ENCODE measurements at places on chromosomes 5 and 9. TPM values are rescaled to one million over a fixed set of nuclear protein-coding genes. Genes with fewer than 3 reads are reported as not detected.

Gene WNK2
- 0.22 TPM for total RNA-seq

DNA sequence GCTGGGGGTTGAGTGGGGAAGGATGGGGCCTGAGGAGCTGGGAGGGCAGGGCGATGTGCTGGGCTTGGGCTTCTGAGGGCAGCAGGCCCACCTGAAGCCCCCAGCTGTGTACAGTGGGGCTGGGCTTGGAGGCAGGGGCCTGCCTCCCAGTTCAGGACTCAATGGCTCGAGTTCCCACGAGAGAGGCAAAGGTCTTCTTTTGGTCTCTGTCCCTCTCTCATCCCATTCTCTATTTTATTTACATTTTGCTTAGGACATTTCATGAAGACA is 180.6 kb downstream of the MACROH2A1 start:
- DNase-seq = no peak
- no peak overlapping the region for H3K27ac ChIP-seq
- H3K36me3 ChIP-seq = no peaks in the 10 kb centered on the region
- H3K4me1 ChIP-seq = no peaks in the 10 kb centered on the region
- no peak overlapping the region for H3K4me3 ChIP-seq

Gene THOC3
- 70.6 TPM for total RNA-seq

DNA sequence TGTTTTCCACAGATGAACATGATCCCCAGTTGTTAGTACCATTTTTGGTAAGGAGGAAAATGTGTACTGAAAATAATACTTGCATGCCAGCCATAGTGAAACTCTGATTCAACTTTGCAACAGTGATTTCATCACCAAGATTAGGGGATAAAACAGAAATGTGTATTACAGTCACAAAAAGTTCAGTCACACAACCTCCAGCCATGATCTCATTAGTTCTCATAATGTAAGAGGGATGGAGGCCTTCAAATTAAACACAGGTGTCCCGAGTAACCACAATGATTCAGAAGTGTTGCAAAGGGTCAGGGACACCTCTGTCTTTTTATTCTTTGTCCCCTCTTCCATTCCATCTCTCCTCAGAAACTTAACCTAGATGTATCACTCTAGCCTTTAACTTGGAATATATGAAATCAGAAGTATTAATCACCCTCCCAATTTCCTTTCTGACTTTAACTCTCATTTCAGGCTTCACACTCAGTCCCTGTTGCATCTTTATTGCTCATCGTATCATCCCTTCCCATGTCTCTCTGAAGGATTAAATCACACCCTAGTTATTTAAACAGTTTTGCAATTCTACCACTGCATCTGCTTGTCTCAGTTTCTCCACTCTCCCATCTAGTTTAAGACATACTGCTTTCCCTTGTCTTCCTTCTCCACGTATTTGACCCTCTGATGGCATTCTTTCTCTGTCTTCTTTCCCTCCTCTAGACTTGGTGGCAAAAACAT is 291.2 kb downstream of the ADAMTS6 start:
- DNase-seq = no peak
- no peaks in the 10 kb centered on the region for H3K27me3 ChIP-seq
- H3K4me3 ChIP-seq = no peak overlapping the region
- H3K27ac ChIP-seq = no peak overlapping the region

Gene KIF12
- total RNA-seq = not detected

- no peaks in the 10 kb centered on the region for H3K27me3 ChIP-seq
- H3K36me3 ChIP-seq = no peaks in the 10 kb centered on the region
- DNase-seq = no peak
- H3K4me3 ChIP-seq = no peak overlapping the region
These were observed 32.1 kb upstream of the RASGRF2 start for GRCh38 chr5:80928073-80928472.

DNA sequence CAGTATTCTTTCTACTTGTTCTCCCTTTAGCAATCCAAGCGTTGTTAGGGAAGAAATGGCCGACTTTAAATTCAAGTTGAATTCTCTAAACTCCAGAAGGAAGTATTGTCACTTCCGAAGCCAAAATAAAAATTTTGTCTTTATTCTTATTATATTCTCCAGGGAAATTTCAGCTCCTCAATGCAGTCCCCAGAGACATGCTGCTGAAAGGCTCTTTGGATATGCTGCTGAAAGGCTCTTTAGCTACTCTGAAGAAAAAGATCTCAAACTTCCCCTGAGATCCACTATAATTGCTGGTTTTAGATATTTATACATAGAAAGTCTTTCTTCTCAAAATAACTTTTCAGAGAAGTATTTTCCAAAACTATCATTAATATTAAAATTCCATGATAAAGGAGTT is 92.3 kb upstream of the PARP8 start:
- no peak for DNase-seq
- no peak overlapping the region for H3K27ac ChIP-seq
- peaks cover 6% of the 10 kb centered on the region for H3K4me1 ChIP-seq
- peak overlapping the region; percentile 42 for H3K4me3 ChIP-seq
- H3K36me3 ChIP-seq = no peaks in the 10 kb centered on the region

GRCh38 chr5:90871391-90871991 is 312.9 kb downstream of the ADGRV1 start:
- H3K36me3 ChIP-seq = no peaks in the 10 kb centered on the region
- no peak for DNase-seq
- H3K27ac ChIP-seq = no peak overlapping the region
- H3K27me3 ChIP-seq = no peaks in the 10 kb centered on the region

DNA sequence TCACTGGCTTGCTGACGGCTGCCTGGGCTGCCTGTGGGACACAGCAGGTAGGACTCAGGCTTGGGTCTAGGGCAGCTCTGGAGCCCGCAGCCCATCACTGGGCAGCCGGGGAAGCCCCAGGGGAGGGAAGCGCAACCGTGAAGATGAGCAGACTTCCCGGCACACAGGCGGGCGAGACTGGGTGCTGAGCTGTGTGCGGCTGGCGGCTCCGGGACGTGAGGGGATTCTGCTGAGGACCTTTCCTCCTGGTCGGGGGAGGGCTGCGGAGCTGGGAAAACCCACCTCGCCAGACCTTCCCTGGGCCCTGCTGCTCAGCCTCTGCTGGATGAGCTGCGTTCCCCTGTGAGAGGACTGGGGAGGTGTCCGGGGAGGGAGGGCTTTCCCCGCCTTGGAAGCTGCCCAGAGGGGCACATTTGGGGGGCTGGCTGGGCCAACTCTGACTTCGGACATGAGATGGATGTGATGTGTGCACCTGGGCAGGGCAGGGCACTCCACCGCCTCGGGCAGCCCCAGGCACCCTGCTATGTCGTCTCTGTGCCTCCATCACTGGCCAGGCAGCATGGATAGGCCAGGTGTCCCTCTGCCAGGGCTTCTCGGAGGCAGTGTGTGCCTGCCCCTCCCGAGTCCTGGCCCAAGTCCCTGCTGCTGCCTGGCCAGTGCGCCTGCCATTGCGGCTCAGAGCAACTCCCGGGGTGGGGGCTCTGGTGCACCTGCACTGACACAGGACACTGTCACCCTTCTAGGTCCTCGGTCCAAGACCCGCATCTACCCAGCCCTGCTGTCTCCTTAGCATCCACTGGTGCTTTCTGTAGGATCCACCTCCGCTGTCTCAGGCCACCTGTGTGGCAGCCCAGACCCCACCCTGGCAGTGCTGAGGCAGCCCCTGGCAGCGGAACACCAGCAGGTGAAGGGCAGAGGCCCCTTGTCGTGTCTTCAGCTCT is 66.4 kb downstream of the COL5A1 start:
- no peak overlapping the region for H3K4me3 ChIP-seq
- no peak for DNase-seq
- H3K27ac ChIP-seq = no peak overlapping the region
- H3K4me1 ChIP-seq = no peaks in the 10 kb centered on the region
- no peaks in the 10 kb centered on the region for H3K27me3 ChIP-seq

DNA sequence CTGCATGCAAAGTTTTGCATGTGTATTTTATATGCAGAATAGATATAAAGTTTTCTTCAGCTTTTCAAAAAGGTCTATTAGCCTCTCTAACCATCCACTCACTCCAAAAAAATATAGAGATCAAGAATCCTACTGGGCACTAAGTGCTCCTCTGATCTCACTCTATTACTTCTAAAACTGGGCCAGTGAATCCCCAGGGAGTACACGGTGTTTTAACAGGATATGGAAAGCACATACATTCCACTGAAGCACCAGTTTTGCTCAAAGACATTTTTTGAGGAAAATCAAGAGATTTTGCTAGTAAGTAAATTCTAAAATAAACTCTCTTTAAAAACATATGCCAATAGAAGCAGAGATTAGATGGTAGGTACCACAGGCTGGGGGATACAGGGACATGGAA is 95.2 kb downstream of the DEPDC1B start:
- no peak for DNase-seq
- no peaks in the 10 kb centered on the region for H3K36me3 ChIP-seq
- H3K27me3 ChIP-seq = no peaks in the 10 kb centered on the region
- no peaks in the 10 kb centered on the region for H3K4me1 ChIP-seq

GRCh38 chr9:21506626-21507482 is 24.7 kb upstream of the IFNE start:
- no peak for DNase-seq
- H3K36me3 ChIP-seq = no peaks in the 10 kb centered on the region
- H3K4me3 ChIP-seq = no peak overlapping the region
- H3K4me1 ChIP-seq = peaks cover 3% of the 10 kb centered on the region

DNA sequence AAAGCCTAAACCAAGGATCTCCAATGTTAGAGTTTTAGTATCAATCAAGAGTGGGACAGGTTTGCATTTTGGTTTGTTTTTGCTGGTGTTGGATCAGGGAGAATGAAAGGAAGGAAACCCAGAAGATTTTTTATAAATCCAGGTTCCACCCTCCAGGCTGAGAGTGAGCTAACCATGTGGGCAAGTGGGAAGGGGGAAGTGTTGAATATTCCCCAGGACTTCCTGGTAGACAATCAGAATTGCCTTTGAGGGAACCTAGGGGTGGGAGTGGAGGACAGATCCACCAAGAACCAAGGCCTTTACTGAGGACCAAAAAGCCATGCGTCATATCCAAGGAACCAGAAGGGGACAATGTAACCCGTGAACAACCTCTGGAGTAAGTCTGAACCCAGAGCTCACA is 33.5 kb upstream of the PIK3R1 start:
- no peak overlapping the region for H3K4me3 ChIP-seq
- no peak overlapping the region for H3K27ac ChIP-seq
- no peaks in the 10 kb centered on the region for H3K4me1 ChIP-seq
- no peaks in the 10 kb centered on the region for H3K27me3 ChIP-seq
- no peaks in the 10 kb centered on the region for H3K36me3 ChIP-seq

Gene RLN2
- total RNA-seq = 1.3 TPM

Gene F2RL2
- total RNA-seq = not detected

GRCh38 chr9:121966706-121967105 is 126.4 kb downstream of the TTLL11 start:
- H3K4me3 ChIP-seq = no peak overlapping the region
- H3K27me3 ChIP-seq = no peaks in the 10 kb centered on the region
- DNase-seq = no peak
- H3K4me1 ChIP-seq = no peaks in the 10 kb centered on the region

GRCh38 chr5:104170926-104171325 is 608.3 kb upstream of the NUDT12 start:
- H3K27ac ChIP-seq = no peak overlapping the region
- H3K27me3 ChIP-seq = no peaks in the 10 kb centered on the region
- H3K36me3 ChIP-seq = no peaks in the 10 kb centered on the region
- no peaks in the 10 kb centered on the region for H3K4me1 ChIP-seq

DNA sequence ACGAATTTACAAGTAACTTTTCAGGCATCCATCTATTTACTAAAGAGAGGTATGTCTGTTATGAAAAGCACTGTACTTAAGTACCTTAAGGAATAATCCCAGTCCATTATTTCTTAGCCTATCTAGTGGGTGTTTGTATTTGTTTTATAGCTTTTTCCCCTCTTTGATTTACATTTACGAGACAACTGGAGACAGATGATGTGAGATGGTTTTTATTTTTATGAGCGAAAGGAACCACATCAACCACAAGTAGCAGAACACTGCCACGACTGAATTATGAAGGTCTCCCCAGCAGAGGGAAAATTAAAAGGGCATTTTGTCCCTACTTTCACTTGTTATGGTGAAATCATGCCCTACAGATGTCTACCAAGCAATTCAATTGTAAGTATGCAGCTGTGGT is 357.8 kb downstream of the NFIB start:
- H3K27ac ChIP-seq = no peak overlapping the region
- DNase-seq = no peak
- no peaks in the 10 kb centered on the region for H3K36me3 ChIP-seq

DNA sequence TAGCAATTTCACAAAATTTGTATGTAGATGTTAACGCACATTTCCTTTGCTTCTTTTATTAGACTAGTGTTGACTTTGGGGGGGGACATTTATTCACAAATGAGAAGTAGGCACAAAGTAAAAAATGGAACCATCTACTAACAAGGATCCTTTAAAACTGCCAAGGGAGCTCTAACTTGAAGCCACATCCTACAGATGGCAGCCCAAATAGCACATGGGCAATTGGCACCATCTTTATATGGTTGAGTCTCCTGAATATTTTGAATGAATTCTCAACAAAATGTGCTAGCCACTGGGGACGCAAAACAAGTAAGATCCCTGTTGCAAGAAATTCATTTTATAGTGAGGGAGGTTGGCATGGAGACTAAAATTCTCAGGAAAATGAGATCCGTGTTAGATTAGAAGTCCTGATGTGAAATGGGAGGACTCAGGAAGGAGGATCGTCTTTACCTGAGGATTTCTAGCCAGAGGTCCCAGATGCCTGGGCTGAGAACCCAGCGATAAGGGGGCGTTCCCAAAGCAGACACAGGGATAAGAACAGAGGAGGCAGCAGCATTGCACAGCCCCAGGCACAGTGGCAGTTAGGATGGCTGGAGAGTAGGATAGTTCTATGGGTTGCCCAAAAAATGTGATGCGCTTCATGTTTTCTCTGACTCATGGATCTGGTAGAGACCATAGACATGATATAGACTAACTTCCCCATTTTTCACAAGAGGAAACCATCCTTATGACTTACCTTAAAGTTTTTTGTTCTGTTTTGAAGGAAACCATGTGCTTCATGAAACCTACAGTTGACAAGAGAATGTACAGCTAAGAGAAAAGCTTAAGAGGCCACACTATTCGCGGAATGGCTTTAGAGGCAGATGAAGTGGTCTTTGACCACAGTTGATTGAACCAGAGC is 37.4 kb downstream of the C9orf152 start:
- H3K4me3 ChIP-seq = no peak overlapping the region
- no peak overlapping the region for H3K27ac ChIP-seq

Gene EDIL3
- not detected for total RNA-seq

DNA sequence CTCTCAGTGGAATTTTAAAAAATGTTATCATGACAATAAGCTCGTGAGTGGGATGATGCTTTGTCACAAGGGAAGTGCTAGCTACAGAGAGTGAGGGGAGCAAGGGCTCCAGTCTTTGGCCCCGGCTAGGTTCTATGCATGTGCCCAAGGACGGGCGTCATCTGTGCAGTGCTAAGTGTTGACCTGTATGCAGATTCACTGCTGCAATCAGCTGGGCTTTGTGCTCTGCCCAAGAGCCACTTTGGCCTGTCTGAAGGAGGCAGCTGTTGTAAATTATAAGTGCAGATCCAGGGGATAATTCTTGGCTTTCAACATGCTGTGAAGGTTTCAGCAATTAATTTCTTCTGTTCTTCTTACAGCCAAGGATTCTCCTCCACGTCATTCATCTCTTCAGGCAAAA is 268.6 kb downstream of the PSAT1 start:
- no peaks in the 10 kb centered on the region for H3K36me3 ChIP-seq
- H3K27me3 ChIP-seq = no peaks in the 10 kb centered on the region
- no peak overlapping the region for H3K27ac ChIP-seq

- H3K36me3 ChIP-seq = no peaks in the 10 kb centered on the region
- H3K4me3 ChIP-seq = no peak overlapping the region
- DNase-seq = no peak
- no peaks in the 10 kb centered on the region for H3K4me1 ChIP-seq
These were observed 51.4 kb upstream of the BNC2 start for GRCh38 chr9:16921855-16922254.
